ENCODE measurements at places on chromosomes 13 and 19. TPM values are rescaled to one million over a fixed set of nuclear protein-coding genes. Genes with fewer than 3 reads are reported as not detected.

- peak; percentile 85 for DNase-seq
Observed at GRCh38 chr19:49340069-49340864, 5.1 kb downstream of the CD37 start.

DNA sequence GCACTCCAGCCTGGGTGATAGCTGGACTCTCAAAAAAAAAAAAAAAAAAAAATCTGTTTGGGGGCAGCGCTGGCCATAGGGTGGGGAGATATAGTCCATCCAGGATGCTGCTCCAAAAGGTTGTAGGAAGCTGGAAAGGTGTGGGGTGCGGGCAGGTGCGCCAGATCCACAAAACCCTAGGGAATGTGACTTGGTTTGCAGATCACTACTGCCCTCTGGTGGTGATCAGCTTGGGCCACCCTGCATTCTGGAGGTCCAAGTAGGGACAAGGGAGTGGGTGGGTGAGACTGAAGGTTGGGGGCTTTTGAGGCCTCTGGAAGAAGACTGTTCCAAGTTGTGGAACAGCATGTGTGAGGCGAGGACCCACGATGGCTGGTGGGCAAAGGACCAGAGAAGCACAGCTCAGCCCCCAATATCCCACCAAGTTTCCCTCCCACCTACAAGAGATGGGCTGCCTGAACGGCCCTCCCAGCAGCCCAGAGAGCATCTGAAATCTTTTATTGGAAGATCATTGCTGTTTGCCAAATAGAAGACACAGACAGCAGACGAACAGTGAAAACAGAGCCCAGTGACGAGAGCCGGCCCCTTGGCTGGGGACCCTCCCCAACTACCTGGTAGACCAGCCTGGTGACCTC is 10.4 kb upstream of the TYK2 start:
- DNase-seq, result peak; percentile 73

- DNase-seq, result no peak
Observed at GRCh38 chr13:31174018-31174417, 12.3 kb upstream of the HSPH1 start.

- DNase-seq, result no peak
Observed at GRCh38 chr13:25069911-25070310, 26.0 kb upstream of the PABPC3 start.

FBXO17 gene
- 64.3 TPM for total RNA-seq

CEACAM8 gene
- total RNA-seq, result 0.33 TPM

ATCAY gene
- total RNA-seq, result not detected

DNA sequence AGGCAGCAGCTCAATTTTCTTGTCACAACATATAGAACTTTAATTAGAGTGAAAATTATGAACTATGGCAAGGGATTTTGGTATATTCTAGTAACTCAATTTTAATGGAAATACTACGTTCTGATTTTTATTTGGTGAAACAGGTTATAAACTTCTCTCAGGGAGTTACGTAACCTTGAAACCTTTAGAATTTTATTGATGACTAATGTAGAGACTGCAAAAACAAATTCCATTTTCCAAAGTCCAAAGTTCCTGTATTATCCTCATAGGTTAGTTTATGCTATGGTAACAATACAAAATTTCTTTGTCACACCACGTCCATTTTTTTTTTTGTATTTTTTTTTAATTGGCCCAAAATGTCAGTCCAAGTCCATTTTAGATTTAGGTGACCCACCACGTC is 185.7 kb downstream of the KLF5 start:
- no peak for DNase-seq

DNA sequence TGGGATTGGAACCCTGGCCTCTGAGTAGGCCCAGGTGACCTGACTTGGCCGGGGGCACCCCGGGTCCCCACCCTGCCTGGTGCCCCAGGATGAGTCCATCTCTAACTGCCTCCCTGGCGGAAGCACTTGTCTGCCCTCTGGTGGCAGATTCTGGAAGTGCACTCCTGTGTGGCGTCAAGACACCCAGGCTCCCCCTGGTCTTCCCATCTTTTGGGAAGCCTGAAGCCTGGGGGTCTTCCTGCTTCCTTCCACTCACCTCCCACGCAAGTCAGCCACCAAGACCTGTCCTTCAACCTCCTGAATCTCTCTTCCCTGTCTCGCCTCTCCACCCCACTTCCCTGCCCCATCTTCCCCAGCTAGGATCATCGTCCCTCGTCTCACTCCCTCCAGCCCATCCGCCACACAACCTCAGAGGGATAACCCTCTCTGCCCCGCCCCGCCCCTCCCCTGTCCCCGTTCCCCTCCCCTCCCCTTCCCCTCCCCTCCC is 7.4 kb downstream of the RABAC1 start:
- DNase-seq, result peak; percentile 70

MOB3A gene
- total RNA-seq, result 11.2 TPM

SBSN gene
- total RNA-seq, result not detected

GRCh38 chr13:99435998-99436397 is 65.3 kb upstream of the TM9SF2 start:
- DNase-seq, result no peak

C19orf81 gene
- not detected for total RNA-seq

GRCh38 chr19:1455002-1455335 is 5.0 kb downstream of the APC2 start:
- DNase-seq, result no peak

- DNase-seq, result no peak
Observed at GRCh38 chr13:114279146-114279545, 2.3 kb upstream of the UPF3A start.

- no peak for DNase-seq
Observed at GRCh38 chr13:23715092-23715761, 145.0 kb downstream of the TNFRSF19 start.

DNA sequence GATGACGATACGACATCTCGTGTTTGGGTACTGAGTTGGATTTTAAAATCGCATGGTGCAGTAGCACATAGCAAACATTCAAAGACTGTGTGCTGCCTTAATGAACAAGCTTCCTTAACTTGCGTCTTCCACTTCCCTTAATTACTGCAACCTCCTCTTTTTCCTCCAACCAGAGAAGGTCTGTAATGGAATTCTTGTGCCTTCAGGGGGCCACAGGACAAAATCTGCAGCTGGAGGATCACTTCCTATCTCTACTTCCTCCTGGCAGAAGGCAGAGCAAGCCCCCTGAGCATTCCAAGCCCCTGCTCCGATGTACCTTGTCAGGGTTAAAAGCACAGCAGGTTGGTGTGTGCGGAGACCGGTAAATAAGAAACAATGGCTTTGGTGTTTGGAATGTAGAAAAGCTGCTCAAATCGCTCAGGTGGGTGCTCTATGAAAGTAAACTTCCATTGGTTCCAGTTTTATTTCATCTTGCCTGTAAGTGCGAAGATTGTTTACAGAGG is 151.3 kb upstream of the UQCRFS1 start:
- no peak for DNase-seq

GRCh38 chr19:52637718-52638585 is at the start of gene ZNF83:
TSS of gene ZNF83 (minus strand) at chr19:52638355.
- peak; percentile 84 for DNase-seq

DNA sequence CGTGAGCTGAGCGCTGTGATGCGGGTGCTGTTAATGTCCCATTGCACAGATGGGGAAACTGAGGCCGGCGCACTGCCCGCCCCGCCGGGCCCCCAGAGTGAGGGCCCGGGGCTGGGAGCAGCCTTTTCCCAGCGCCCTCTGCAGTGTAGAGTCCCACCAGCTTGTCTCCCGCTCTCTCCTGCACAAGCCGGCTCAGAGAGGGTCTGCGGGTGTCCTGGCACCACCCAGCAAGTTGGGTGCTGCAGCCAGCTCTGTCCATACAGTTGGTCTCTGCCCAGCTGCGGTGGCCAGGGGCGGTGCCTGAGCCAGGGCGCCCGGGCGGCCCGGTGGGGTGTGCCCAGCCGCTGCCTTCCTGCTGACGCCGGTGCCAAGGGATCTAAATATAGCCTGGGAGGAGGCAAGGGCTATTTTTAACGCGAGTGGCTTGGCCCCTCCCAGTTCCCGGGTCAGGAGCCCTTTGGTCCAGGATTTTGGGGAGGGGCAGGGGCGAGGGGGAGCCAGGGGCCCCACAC is 19.3 kb downstream of the GADD45B start:
- peak; percentile 87 for DNase-seq

DNA sequence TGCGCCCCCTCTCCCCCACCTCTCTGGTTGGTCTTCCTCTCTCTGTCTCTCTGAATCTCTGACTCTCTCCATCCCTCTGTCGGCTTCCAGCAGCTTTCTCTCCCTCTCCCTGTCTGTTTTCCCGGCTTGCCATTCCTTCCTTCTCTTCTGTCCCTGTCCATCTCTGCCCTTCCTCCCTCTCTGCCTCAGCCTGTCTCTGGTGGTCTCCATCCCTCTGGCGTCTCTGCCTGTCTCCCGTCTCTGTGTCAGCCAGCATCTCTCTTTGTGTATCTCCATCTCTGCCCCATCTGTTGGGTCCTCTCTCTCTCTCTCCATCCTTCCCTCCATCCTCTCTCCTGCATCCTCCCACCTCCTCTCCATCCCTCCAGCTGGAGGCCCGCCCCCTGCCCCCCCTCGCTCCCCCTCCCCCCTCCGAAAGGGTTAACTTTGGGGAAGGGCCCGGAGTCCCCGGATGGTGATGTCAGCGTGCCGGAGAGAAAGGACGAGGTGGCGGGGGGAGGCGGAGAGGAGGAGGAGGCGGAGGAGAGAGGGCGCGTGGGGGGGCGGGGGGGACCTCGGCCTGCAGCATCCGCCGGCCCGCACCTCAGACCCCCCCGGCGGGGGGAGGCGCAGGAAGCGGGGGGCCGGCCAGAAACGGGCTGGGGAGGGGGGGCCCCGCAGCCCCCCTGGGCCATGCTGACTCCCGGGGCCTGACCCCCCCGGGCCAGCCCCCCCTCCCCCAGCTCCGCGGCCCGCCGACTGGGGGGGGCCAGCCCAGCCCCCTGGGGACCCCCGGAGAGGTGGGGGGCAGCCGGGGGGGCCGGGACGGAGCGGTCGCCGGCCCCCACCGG is at the start of gene BRSK1:
Gene BRSK1, plus strand, starts transcription at position 450 of the 830 bp plus-strand sequence. CDS start 446 bp downstream, outside the sequence.
- no peak for DNase-seq

GRCh38 chr19:6381030-6381750 is 5.5 kb upstream of the PSPN start:
- no peak for DNase-seq

- no peak for DNase-seq
Observed at GRCh38 chr19:42189133-42189532, 28.3 kb downstream of the DEDD2 start.

NKPD1 gene
- not detected for total RNA-seq

- DNase-seq, result no peak
Observed at GRCh38 chr19:6235031-6235951, 44.5 kb downstream of the MLLT1 start.

GRCh38 chr13:77306458-77306857 is 20.4 kb downstream of the MYCBP2 start:
- no peak for DNase-seq

DNA sequence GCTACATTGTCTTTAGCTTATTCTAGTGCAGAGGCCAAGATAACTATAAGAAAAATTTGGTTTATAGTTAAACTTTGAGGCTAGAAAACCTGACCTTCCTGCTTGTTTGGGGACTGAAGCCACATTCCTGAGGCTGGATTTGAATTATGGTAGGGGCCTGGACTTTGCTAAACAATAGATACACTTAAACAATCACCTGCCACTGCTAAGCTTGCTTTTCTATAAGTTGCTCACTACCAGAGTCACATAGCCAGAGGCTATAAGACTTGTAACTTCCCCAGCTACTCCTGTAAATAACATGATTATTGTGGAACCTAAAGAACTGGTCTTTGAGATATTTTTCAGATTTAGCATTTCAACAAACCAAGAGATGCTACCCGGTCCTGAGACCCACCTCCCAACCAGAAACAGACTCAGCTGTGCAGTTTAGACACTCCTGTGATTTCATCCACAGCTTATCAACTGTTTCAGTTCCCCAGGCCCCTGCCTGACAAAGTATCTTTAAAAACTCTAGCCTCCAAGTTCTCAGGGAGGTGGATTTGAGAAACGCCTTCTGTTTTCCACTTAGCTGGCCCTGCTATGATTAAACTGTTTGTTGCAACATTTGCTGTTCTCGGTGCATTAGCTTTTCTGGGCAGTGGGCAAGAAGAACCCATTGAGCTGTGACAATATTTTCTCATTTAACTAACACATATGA is 77.7 kb downstream of the MIPEP start:
- no peak for DNase-seq

DNA sequence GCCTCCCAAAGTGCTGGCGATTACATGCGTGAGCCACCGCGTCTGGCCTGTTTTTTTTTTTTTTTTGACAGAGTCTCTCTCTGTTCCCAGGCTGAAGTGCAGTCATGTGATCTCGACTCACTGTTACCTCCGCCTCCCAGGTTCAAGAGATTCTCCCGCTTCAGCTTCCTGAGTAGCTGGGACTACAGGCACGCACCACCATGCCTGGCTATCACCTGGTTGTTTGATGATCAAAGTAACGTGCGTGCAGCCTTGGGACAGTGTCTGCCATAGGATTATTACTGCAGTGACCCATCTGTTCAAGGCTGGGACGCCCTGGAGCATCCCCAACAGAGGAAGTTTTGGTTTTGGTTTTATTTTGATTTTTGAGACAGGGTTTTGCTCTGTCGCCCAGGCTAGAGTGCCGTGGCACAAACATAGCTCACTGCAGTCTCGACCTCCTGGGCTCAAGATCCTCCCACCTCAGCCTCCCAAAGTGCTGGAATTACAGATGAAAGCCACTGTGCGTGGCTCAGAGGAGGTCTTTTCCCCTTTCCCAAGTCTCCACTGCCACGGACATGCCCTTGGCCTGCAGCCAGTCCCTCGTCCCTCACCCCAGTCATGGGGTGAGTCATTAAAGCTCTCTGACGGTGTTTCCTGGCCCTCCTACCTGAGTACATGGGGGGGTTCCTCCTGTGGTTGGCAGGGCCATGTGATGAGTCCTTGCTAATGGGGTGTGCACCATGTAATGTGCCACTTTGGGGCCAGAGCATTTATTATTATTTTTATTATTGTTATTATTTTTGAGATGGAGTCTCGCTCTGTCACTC is 65.6 kb downstream of the IER2 start:
- no peak for DNase-seq

- DNase-seq, result no peak
Observed at GRCh38 chr13:36273431-36273830, 24.2 kb downstream of the CCDC169 start.

- no peak for DNase-seq
Observed at GRCh38 chr19:13425151-13425550, 81.1 kb downstream of the CACNA1A start.

PSG1 gene
- total RNA-seq, result not detected

CRX gene
- total RNA-seq, result not detected

DNA sequence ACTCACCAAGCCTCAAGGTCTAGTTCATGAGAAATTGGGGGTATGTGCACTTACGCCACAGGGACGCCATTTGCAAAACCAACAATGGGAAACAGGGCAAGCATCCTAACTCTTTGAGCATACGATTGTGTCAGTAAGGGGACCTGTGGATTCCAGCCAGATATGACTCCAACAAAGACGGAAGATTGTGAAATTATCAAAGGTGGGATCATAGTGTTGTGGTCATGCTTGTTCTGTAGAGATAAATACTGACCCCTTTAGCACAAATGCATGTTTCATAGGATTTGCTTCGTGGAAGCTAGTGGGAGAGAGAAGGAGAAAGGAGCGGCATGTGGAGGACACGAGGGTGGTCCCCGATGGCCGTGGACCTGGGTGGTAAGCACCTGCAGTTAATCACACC is 37.8 kb downstream of the GATAD2A start:
- no peak for DNase-seq

DNA sequence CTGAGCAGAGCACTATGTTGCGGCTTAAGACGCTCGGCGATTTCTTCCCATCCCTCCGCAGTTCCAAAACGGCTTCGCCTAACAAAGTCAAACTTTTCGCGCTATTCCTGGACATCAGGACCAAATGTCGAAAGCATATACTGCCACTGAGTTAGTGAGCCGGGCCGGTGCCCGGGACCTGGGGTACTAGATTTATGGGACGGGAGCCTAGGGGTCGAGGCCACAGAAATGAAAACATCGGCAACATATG is 699 bp downstream of the RCBTB2 start:
- no peak for DNase-seq

TEX101 gene
- not detected for total RNA-seq

TIMM50 gene
- 31.7 TPM for total RNA-seq

NUDT19 gene
- total RNA-seq, result 8.2 TPM

Data from left lobe of liver (tissue), 2 donors.